ENCODE measurements at places on chromosomes 11 and 22.

DNA sequence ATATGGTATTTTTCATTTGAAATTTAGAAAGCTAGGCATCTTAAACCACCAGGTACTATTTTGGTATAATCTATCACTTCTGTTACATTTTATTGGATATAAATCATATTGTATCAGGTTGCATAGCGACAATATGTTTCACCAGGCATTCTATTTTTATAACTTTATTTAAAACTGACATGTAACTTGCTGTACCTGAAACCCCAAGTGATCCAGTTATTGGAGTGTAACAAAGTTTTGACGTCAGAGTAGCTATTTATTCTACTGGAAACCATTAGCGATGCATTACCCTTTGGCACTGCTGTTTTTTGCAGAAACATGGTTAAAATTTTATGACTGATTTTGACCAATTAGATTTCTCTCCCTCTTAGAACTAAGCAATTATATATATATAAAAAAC lies 160.7 kb downstream of the METTL15 start:
- H3K4me1 ChIP-seq = peaks cover 5% of the 10 kb centered on the region
- H3K36me3 ChIP-seq = peaks cover 3% of the 10 kb centered on the region
- no peak for DNase-seq

- peaks cover 3% of the 10 kb centered on the region for H3K4me1 ChIP-seq
- H3K4me3 ChIP-seq = no peak overlapping the region
- H3K27me3 ChIP-seq = no peaks in the 10 kb centered on the region
- H3K27ac ChIP-seq = no peak overlapping the region
- no peak for DNase-seq
Observed at GRCh38 chr11:72951888-72952287, 137.7 kb downstream of the ATG16L2 start.

GRCh38 chr11:116791002-116791812 lies 472 bp downstream of the APOA5 start:
- no peak overlapping the region for H3K27ac ChIP-seq
- peak; percentile 79 for DNase-seq
- no peaks in the 10 kb centered on the region for H3K27me3 ChIP-seq
- H3K4me3 ChIP-seq = peak overlapping the region; percentile 8

DNA sequence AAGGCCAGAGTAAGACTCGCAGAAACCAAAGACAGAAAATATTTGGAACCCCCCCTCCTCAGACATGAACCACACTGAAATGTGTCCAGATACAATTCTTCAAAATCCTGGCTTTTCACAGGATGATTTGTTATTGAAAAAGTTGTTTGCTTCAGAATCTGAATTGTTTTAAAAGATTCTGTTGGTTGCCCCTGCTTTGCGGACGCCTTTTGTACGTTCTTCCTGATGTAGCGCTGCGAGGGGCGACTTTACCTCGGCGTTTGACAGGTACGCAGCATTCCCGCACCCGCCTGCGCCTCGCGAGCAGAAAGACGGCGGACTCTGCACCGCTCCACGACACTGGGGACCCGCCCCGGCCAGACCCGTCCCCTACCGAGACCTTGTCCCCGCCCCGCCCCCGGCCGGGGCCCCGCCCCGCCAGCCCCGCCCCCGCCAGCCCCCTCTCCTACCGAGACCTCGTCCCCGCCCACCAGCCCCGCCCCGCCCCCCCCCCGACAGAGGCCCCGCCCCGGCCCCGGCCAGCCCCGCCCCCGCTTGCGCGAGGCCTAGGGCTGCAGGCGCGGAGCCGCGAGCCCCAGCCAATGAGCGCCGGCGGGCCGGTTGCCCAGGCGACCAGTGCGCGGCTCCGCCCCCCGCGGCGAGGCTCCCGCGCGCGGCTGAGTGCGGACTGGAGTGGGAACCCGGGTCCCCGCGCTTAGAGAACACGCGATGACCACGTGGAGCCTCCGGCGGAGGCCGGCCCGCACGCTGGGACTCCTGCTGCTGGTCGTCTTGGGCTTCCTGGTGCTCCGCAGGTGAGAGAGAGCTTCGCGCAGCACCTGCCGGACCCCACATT lies at the start of gene GLB1L2:
Gene GLB1L2 (plus strand): TSS at position 635 of the 835 bp plus-strand sequence. CDS start 74 bp downstream, at position 709.
- H3K27ac ChIP-seq = peak within 1 kb of the TSS; percentile 48
- peaks cover 15% of the 10 kb centered on the region for H3K36me3 ChIP-seq
- H3K4me3 ChIP-seq = peak within 1 kb of the TSS; percentile 86
- H3K27me3 ChIP-seq = peaks cover 7% of the 10 kb centered on the region
- DNase-seq = peak; percentile 73

DNA sequence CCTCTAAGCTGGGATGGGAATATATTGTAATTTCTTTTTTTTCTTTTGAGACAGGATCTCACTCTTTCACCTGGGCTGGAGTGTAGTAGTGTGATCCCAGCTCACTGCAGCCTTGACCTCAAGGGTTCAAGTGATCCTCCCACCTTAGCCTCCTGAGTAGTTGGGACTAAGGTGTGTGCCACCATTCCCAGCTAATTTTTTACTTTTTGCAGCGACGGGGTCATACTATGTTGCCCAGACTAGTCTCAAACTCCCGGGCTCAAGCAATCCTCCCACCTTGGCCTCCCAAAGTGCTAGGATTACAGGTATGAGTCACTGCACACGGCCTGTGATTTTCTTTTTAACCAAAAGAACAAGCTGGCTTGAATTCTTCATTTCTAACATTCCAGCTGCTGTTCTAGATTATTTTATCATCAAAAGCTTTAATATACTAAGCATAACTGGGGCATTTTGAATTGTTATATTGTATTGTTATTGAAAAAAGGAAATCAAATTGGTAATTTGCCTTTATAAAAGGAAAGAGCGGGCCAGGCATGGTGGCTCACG lies 26.8 kb upstream of the PPP2R1B start:
- no peak overlapping the region for H3K27ac ChIP-seq
- H3K27me3 ChIP-seq = no peaks in the 10 kb centered on the region
- no peak overlapping the region for H3K4me3 ChIP-seq
- peaks cover 4% of the 10 kb centered on the region for H3K36me3 ChIP-seq
- DNase-seq = no peak
- peaks cover 4% of the 10 kb centered on the region for H3K4me1 ChIP-seq

DNA sequence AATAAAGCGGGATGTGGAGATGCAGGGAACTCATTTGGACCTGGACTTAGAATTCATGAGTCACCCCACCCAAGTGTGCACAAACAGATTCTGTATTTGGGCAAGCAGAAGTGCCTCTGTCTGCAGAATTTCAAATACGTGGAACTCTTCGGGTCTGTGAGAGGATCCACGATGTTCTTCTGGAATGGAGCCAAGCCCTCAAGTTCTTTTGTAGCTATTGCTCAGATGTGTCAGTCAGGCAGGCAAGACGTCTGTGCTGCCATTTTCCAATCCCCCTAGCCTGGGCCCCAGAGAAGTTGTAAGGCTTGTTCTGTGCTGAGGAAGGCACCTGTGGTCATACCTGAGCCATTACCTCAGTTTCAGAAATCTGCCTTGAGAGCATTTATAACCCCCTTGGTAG lies 132.8 kb upstream of the RASSF10 start:
- no peaks in the 10 kb centered on the region for H3K4me1 ChIP-seq
- no peak overlapping the region for H3K4me3 ChIP-seq
- no peaks in the 10 kb centered on the region for H3K36me3 ChIP-seq
- no peak overlapping the region for H3K27ac ChIP-seq

GRCh38 chr11:101864098-101864497 lies 50.7 kb upstream of the CEP126 start:
- no peaks in the 10 kb centered on the region for H3K4me1 ChIP-seq
- no peak for DNase-seq
- no peak overlapping the region for H3K4me3 ChIP-seq

DNA sequence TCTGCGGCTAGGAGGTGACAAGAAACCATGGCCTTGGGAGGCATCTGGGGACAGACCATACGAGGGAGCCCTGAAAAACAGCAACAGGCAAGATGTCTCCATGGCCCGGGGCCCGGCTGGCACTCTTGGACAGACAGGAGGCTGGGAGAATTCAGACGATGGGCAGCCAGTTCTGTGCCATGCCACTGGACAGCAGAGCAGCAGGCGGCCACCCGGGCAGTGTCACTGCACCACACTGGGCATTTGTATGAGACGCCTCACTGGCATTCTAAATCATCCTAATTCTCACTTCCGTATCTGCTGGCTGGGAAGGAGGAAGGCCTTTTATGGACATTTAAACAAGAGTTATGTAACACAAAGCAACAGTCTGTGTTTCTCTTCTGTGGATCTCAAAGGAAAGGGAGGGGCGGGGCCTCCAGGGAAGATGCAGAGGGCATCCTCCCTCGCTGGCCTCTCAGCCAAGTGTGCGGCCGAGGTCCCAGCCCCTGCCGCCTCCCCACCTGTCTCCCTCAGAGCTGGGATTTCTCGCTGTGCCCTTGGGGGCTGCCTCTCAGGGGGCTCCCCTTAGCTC lies 350.3 kb downstream of the SHANK2 start:
- no peak overlapping the region for H3K4me3 ChIP-seq
- DNase-seq = no peak
- no peaks in the 10 kb centered on the region for H3K36me3 ChIP-seq
